Activated CD4-positive, alpha-beta memory T cell treated with anti-CD3 and anti-CD28 coated beads, Interleukin-2, amount 10 ng/mL, durations not matched to agents 7 days and 5 days (primary cell): ENCODE measurements at places on chromosomes 4 and X. TPM values are rescaled to one million over a fixed set of nuclear protein-coding genes. Genes with fewer than 3 reads are reported as not detected.

- peaks cover 27% of the 10 kb centered on the region for H3K4me1 ChIP-seq
- DNase-seq = peak; percentile 79
- peaks cover 14% of the 10 kb centered on the region for H3K27me3 ChIP-seq
- H3K27ac ChIP-seq = peak overlapping the region; percentile 85
- H3K36me3 ChIP-seq = peaks cover 16% of the 10 kb centered on the region
Observed at GRCh38 chr4:83125738-83126141, 11.2 kb upstream of the PLAC8 start.

DNA sequence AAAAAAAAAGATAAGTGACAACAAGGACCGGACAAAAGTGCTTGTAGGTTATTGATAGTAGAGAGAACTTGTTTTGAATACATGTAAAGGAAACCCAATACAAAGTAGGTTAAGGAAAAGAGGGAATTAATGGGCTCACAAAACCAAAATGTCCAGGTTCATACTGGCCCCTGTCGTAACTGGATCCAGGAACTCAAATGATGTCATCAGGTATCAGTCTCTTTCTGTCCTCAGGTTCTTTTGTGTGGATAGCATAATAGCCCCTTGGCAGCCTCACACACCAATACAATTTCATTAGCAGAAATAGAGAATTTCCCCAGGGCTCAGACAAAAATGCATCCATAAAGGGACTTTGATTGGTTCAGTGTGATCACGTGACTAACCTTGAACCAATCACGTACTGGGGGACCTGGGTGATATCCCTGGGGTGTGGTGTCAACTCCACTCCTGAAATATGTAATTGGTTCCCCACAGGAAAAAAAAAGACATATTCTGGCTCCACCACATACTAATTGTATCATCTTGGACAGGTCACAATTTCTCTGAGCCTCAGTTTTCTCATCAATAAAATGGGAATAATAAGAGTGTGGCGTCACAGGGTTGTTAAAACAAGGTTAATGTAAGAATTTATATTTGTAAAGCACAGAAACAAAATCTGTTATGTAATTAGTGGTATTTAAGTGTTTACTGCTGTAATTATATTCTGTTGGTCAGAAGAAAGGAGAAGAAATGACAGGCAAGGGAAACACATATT is 174.8 kb downstream of the PDGFRA start:
- no peaks in the 10 kb centered on the region for H3K36me3 ChIP-seq
- no peak for DNase-seq
- no peaks in the 10 kb centered on the region for H3K27me3 ChIP-seq
- H3K27ac ChIP-seq = no peak overlapping the region
- H3K4me3 ChIP-seq = no peak overlapping the region

BMP3 gene
- total RNA-seq = not detected

DNA sequence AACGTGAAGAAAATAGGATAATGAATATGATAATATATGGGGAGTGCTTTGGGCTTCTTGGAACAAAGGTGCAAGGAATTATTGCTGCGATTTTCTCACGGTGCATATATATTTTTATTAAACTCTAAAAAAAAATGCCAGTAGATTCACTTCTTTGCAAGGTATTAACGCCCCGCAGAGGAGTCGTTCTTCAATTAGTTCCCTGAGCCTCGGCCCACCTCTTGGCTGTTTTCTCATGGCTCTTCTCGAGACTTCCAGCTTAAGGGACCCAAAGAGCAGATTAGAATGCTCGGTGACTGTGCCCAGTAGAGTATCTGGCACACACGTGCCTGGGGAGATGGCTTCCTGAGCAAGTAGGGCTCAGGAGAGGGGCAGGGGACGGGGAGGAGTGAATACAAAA is 367.4 kb downstream of the MID1IP1 start:
- H3K27me3 ChIP-seq = no peaks in the 10 kb centered on the region
- DNase-seq = no peak
- H3K4me1 ChIP-seq = peaks cover 26% of the 10 kb centered on the region
- no peaks in the 10 kb centered on the region for H3K36me3 ChIP-seq
- no peak overlapping the region for H3K27ac ChIP-seq
- no peak overlapping the region for H3K4me3 ChIP-seq

- no peak for DNase-seq
- peaks cover 2% of the 10 kb centered on the region for H3K27me3 ChIP-seq
- no peaks in the 10 kb centered on the region for H3K36me3 ChIP-seq
- no peak overlapping the region for H3K27ac ChIP-seq
Observed at GRCh38 chrX:9117851-9118250, 83.9 kb upstream of the FAM9B start.

- H3K36me3 ChIP-seq = no peaks in the 10 kb centered on the region
- H3K27ac ChIP-seq = no peak overlapping the region
- no peaks in the 10 kb centered on the region for H3K4me1 ChIP-seq
- no peak overlapping the region for H3K4me3 ChIP-seq
- DNase-seq = no peak
Observed at GRCh38 chr4:161321706-161322105, 842.1 kb downstream of the FSTL5 start.

COL25A1 gene
- total RNA-seq = not detected

GPC3 gene
- total RNA-seq = 0.13 TPM

- peaks cover 66% of the 10 kb centered on the region for H3K4me1 ChIP-seq
- no peaks in the 10 kb centered on the region for H3K27me3 ChIP-seq
- peak; percentile 18 for DNase-seq
- peak overlapping the region; percentile 30 for H3K4me3 ChIP-seq
- H3K27ac ChIP-seq = peak overlapping the region; percentile 99
Observed at GRCh38 chr4:80005863-80006262, 67.2 kb downstream of the ANTXR2 start.

- no peak overlapping the region for H3K27ac ChIP-seq
- peaks cover 13% of the 10 kb centered on the region for H3K27me3 ChIP-seq
- no peaks in the 10 kb centered on the region for H3K4me1 ChIP-seq
- no peak overlapping the region for H3K4me3 ChIP-seq
Observed at GRCh38 chr4:169054879-169055278, 44.8 kb upstream of the CBR4 start.

DNA sequence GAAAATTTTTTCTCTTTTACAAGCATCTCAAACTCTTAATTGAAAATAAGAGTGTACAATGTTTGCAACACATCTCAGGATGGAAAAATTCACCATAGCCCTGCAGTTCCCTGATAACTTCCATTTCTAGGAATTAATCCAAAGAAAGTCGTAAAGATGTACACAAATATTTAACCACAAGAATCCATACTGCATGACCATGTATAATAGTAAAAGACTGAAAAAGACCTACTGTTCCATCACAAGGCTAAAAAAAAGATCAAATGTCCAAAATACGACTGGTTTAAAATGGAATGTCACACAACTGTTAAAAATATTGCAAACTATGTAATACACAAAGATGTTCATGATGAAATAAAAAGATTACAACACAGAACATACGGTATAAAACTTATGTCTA is 32.1 kb downstream of the HUWE1 start:
- peaks cover 29% of the 10 kb centered on the region for H3K36me3 ChIP-seq
- no peak overlapping the region for H3K27ac ChIP-seq
- no peaks in the 10 kb centered on the region for H3K27me3 ChIP-seq
- no peak for DNase-seq
- H3K4me3 ChIP-seq = no peak overlapping the region

TRPC3 gene
- total RNA-seq = 1.1 TPM

GRCh38 chrX:23992431-23992830 is 34.6 kb downstream of the KLHL15 start:
- no peaks in the 10 kb centered on the region for H3K27me3 ChIP-seq
- no peak overlapping the region for H3K27ac ChIP-seq
- H3K4me1 ChIP-seq = peaks cover 20% of the 10 kb centered on the region

EDNRA gene
- total RNA-seq = not detected

GRCh38 chrX:136541294-136541693 is 9.3 kb downstream of the VGLL1 start:
- no peak overlapping the region for H3K27ac ChIP-seq
- H3K4me3 ChIP-seq = no peak overlapping the region
- H3K4me1 ChIP-seq = peaks cover 29% of the 10 kb centered on the region
- DNase-seq = no peak
- peaks cover 3% of the 10 kb centered on the region for H3K27me3 ChIP-seq
- H3K36me3 ChIP-seq = peaks cover 9% of the 10 kb centered on the region

EPHA5 gene
- not detected for total RNA-seq

DNA sequence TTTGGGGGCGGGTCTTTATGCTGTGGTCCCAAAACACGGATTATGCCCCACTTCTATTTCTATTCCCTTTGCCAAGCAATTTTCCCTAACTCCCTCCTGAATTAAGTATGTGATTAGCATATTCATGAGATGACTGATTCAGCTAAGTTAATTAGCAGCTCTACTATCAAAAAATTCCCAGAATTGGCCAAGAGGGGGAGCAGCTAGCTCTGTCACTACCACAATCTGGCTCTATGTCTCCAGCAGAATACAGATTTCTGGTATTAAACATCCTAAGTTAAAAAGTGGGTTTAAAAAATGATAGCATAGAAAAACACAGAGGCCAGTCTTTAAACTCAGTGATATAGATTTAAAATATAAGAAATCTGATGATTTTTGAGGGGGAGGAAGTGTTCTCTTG is 80.3 kb downstream of the GPC4 start:
- H3K4me3 ChIP-seq = no peak overlapping the region
- H3K27me3 ChIP-seq = no peaks in the 10 kb centered on the region
- H3K27ac ChIP-seq = no peak overlapping the region

DNA sequence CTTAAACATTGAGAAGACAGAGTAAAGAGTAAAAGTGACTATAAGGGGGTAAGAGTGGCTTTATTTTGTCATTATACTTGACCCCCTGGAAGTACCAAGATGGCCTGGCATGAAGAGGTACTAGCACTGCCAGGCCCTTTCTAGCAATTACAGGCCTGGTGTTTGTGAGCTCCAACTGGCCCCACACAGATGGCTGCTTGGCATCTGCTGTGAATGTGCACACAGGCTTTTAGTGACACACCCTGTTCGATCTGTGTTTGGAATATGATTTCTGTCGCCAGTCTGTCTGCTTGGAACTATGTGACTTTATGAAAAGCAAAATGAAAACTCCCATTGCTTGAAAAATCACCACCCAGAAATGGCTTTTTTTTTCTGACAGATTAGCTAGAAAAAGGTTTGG is 123.3 kb downstream of the CLCN4 start:
- DNase-seq = no peak
- H3K27ac ChIP-seq = no peak overlapping the region
- H3K36me3 ChIP-seq = no peaks in the 10 kb centered on the region
- no peaks in the 10 kb centered on the region for H3K4me1 ChIP-seq
- H3K27me3 ChIP-seq = peaks cover 1% of the 10 kb centered on the region

DNA sequence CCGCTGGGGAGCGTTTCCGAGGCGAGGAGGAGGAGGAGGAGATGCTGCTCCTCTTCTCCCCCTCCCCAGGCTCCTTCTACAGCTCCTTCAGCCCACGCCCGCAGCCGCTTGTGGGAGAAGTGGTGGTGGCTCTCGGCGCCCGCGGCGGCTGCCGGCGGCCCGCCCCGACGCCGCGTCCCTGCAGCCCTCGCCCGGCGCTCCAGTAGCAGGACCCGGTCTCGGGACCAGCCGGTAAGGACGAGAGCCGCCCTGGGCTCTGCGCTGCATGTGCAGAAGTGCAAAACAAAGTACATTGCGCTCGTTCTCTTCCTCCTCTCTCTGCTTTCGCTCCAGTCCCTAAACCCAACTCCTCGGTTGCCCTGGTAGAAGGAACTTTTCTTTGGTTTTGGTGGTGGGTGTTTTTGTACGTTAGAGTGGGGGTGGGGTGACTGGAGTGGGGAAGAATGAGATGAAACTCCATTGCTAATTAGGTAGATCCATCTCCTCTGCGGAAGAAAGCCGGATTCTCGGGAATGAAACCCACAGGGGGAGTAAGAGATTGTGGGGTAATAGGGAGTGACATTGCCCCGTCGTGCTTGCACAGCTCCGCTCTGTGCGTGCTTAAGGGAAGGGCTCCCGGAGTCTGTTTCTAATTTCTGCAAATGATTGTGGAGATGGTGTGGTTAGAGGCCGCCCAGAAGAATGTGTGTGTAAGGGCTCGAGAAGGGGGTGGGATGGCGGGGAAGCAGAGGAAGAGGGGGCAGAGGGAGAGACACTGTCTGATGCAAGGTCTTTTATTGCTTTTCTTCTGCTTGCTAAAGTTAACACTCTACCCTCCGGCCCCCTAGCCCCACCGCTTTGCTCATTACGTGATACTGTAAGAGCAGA is 677 bp downstream of the PTPN13 start:
- DNase-seq = peak; percentile 25
- peaks cover 20% of the 10 kb centered on the region for H3K4me1 ChIP-seq
- H3K27ac ChIP-seq = peak overlapping the region; percentile 63

TEX13D gene
- total RNA-seq = not detected
